Type B pancreatic cell (in vitro differentiated cells): ENCODE measurements at places on chromosomes 1 and 21. TPM values are rescaled to one million over a fixed set of nuclear protein-coding genes. Genes with fewer than 3 reads are reported as not detected.

DNA sequence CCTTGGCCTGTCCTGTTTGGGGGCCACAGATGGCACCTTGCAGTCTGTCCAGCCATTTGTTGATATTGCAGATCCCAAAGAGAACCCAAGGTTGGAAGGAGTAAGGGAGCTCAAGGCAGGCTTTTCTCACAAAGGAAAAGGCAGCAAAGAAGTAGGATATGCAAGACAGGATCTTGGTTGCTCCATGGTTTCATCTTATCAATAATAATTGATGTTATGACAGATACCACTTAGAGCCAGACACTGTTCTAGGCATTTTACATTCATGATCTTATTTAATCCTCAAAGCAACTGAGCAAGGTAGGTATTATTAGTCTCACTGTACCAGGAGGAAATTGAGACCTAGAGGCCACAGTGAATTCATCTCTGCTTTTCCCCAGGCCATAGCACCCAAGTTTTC, 28.8 kb downstream of the BATF3 start:
- H3K4me3 ChIP-seq: no peak overlapping the region
- no peak overlapping the region for H3K27ac ChIP-seq
- peaks cover 22% of the 10 kb centered on the region for H3K4me1 ChIP-seq
- H3K36me3 ChIP-seq: no peaks in the 10 kb centered on the region

- no peak for DNase-seq
- no peaks in the 10 kb centered on the region for H3K36me3 ChIP-seq
- H3K4me1 ChIP-seq: peaks cover 55% of the 10 kb centered on the region
- H3K4me3 ChIP-seq: peak overlapping the region; percentile 73
Measured at GRCh38 chr1:203291201-203292096, 13.9 kb upstream of the BTG2 start.

DNA sequence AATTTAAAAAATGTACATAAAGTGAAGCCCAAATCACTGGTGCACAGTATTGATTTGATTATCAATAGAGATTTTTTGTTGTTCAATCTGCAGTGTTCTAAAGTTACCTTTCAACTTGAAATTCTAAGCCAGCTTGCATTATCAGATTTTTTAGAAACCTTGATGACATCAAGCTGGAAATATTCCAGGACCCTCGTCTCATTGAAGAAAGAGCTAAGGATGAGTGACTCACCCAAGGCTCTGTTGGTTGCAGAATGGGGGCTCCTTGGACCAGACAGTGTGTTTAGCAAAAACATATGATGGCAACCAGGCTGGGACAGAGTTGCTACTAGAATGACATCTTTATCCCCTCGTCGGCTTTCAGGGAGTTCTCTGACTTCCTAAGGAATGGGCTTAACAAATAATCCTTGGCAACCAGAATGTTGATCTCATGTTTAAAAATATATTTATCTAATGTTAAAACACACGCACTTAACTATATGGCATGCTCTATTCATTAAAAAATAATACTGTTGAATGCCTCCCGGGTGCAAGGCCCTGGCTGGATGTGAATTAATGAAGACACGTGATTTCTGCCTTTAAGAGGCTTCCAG, 79.7 kb downstream of the RUNX3 start:
- no peak overlapping the region for H3K4me3 ChIP-seq
- peaks cover 10% of the 10 kb centered on the region for H3K27me3 ChIP-seq
- H3K27ac ChIP-seq: no peak overlapping the region

DNA sequence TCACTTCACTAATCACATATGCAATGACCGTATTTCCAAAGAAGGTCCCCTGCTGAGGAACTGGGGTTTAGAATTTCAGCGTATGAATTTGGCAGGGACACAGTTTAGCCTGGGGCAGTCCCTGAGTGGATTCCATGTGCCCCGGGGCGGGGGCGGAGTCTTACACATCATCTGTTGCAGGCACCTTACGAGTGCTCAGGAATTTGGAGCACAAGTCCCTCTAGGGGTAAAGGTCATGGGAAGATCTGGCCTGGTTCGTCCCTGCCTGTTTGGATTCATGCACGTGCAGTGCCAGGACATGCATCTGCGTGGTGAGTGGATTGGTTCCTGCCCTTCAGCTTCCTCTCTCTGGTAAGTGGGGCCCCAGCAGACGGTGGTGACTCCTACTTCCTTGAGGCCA, 208.3 kb upstream of the C1orf174 start:
- H3K36me3 ChIP-seq: no peaks in the 10 kb centered on the region
- no peak for DNase-seq
- peaks cover 16% of the 10 kb centered on the region for H3K4me1 ChIP-seq
- H3K27me3 ChIP-seq: peaks cover 9% of the 10 kb centered on the region

- no peaks in the 10 kb centered on the region for H3K27me3 ChIP-seq
- peak; percentile 78 for DNase-seq
- peak within 1 kb of the TSS; percentile 89 for H3K4me3 ChIP-seq
- peak within 1 kb of the TSS; percentile 79 for H3K27ac ChIP-seq
- H3K4me1 ChIP-seq: peaks cover 16% of the 10 kb centered on the region
- no peaks in the 10 kb centered on the region for H3K36me3 ChIP-seq
Measured at GRCh38 chr1:220786337-220787068, at the start of gene MTARC1. Gene MTARC1, plus strand, starts transcription at chr1:220786913. Its CDS starts 32 bp downstream, at chr1:220786945.

DNA sequence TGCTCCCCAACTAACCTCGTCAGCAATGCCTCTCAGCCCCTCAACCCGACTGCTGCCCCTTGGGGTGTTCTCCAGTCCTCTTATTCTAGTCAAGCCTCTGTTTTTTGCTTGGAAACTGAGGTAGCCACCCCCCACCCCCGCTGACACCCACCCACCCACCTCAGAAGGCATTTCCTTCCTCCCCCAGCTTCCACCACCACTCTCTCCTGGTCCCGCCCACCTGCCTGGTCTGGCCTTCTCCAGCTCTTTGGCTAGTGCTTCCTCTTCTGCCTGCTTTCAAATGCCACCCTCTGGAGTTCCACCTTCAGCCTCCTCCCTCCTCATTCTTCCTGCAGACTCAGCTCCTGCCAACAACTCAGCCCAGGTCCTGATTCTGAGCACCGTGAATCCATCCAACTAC, 35.3 kb downstream of the OLFML2B start:
- no peak overlapping the region for H3K4me3 ChIP-seq
- no peak overlapping the region for H3K27ac ChIP-seq
- DNase-seq: no peak

- H3K36me3 ChIP-seq: peaks cover 5% of the 10 kb centered on the region
- no peak overlapping the region for H3K4me3 ChIP-seq
- H3K27ac ChIP-seq: no peak overlapping the region
- peaks cover 7% of the 10 kb centered on the region for H3K4me1 ChIP-seq
- DNase-seq: no peak
- no peaks in the 10 kb centered on the region for H3K27me3 ChIP-seq
Measured at GRCh38 chr1:230281556-230281955, 144.6 kb downstream of the PGBD5 start.

- no peaks in the 10 kb centered on the region for H3K4me1 ChIP-seq
- H3K27me3 ChIP-seq: peaks cover 7% of the 10 kb centered on the region
- no peak for DNase-seq
- no peak overlapping the region for H3K4me3 ChIP-seq
- H3K36me3 ChIP-seq: no peaks in the 10 kb centered on the region
- no peak overlapping the region for H3K27ac ChIP-seq
Measured at GRCh38 chr1:158992787-158993312, 16.9 kb upstream of the IFI16 start.

DNA sequence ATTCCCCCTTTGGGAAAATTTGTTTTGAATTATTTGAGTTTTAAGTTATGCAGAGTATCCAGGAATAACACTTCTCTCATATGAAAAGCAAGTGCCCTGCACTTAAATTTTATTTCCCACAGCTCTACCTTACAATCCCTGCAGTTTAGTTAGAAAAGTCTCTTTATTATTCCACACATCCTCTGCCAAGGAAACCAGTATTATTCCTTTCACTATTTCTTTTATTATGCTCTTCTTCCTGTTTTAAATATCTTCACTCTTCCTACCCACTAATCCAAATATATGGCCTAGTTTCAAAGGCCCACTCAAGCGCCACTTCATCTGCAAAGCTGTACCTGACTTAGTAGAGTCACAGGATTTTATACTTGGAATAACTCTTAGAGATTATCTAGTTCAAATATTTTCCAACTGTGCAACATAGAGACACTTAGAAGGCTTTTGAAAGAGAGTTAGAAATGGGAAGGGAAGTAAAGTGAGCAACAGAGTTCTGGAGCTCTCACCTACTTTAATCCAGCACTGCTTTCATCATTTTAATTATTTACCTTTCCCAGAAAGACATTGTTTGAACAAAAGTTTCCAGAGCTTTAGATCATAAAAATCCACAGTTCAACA, 97.2 kb upstream of the LYPLAL1 start:
- H3K27me3 ChIP-seq: no peaks in the 10 kb centered on the region
- H3K27ac ChIP-seq: no peak overlapping the region
- no peak overlapping the region for H3K4me3 ChIP-seq
- no peak for DNase-seq
- H3K4me1 ChIP-seq: peaks cover 9% of the 10 kb centered on the region

- H3K27me3 ChIP-seq: peaks cover 5% of the 10 kb centered on the region
- no peak overlapping the region for H3K4me3 ChIP-seq
- no peak overlapping the region for H3K27ac ChIP-seq
- H3K36me3 ChIP-seq: no peaks in the 10 kb centered on the region
- DNase-seq: peak; percentile 51
- peaks cover 16% of the 10 kb centered on the region for H3K4me1 ChIP-seq
Measured at GRCh38 chr1:53639251-53639763, 99.7 kb downstream of the GLIS1 start.

- no peak overlapping the region for H3K27ac ChIP-seq
- no peak overlapping the region for H3K4me3 ChIP-seq
- H3K36me3 ChIP-seq: no peaks in the 10 kb centered on the region
- H3K27me3 ChIP-seq: peaks cover 5% of the 10 kb centered on the region
Measured at GRCh38 chr1:185498207-185498606, 181.2 kb upstream of the IVNS1ABP start.

GRCh38 chr21:36980280-36981048, 14.0 kb upstream of the HLCS start:
- H3K27ac ChIP-seq: no peak overlapping the region
- no peak for DNase-seq
- peaks cover 15% of the 10 kb centered on the region for H3K4me1 ChIP-seq
- no peaks in the 10 kb centered on the region for H3K36me3 ChIP-seq
- peak overlapping the region; percentile 82 for H3K4me3 ChIP-seq

- H3K4me1 ChIP-seq: no peaks in the 10 kb centered on the region
- H3K27ac ChIP-seq: no peak overlapping the region
- H3K27me3 ChIP-seq: peaks cover 38% of the 10 kb centered on the region
- DNase-seq: no peak
- no peaks in the 10 kb centered on the region for H3K36me3 ChIP-seq
Measured at GRCh38 chr1:166174108-166174507, 7.3 kb upstream of the FAM78B start.

Gene C1QTNF12
- total RNA-seq: 2.5 TPM in 2 replicates

Gene SH3BGR
- 2.2 and 2.8 TPM in 2 replicates for total RNA-seq

Gene C1QA
- 0.69 TPM in 1 of 2 replicates, not detected in the other for total RNA-seq

Gene CD58
- 7.2 and 10.7 TPM in 2 replicates for total RNA-seq

Gene CELA2A
- 0.67 and 3.5 TPM in 2 replicates for total RNA-seq
